NCI-H2107 (cell line): ENCODE measurements at places on chromosomes 11 and 22.

- DNase-seq: no peak
Measured at GRCh38 chr22:43723816-43724215, 88.3 kb downstream of the EFCAB6 start.

DNA sequence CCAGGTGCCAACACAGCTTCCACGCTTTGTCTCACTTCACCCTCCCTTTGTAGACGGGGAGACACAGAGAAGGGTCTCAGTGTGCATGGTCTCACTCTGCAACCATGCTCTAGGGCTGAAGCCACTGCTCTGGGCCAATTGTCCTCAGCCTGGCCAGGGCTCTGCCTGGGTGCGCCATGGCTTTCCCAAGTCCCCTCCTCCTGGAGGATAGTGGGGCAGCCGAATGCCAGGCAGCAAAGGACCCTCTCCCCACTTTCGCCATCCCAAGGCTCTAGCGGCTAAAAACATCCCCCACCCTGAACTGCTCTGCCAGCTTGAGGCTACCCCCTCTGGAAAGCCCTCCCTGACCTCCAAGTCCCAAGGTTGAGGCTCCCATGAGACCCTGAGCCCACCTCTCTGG lies 20.4 kb upstream of the MYEOV start:
- no peak for DNase-seq

DNA sequence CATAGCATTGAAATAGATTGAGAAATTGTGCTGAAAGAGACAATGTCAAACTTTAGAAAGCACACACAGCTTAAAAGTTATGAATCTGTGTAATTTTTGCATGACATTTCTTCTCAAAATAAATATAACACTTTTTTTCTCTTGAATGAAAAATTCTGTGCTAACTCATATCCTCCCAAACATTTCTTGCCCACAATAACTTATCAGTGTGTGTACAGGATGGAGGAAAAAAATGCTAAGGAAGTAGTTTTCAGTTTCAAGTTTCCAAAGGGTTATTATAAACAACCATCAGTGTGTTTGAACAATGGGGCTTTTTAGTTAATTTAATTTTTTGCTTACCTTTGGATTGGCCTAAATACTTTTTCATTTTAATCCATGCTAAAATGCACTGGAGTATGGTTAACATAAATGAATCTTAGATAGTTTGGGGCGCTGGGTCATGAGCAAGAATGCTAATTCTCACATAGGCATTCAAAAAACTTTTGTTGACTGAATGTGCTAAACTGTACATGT lies 82.9 kb upstream of the ARHGAP20 start:
- no peak for DNase-seq

GRCh38 chr22:28259774-28260312 lies 340.8 kb upstream of the PITPNB start:
- no peak for DNase-seq

DNA sequence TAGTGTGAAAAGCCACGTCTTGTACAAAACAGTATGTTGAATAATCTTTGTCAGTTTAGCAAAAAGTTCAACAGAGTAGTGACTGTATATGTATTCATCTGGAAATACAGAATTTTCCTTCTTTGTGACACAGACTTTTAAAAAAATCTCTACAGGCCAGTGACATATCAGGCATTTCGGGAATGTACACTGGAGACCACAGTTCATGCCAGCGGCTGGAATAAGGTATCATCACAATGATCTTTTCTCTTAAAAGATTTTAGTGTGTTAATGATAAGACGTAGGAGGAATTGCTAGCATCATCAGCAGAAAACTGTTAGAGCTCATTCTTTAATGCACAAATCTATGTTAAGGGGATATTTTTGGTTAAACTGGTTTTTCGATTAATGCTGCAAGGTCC lies 57.4 kb downstream of the BCL2L13 start:
- DNase-seq: no peak

DNA sequence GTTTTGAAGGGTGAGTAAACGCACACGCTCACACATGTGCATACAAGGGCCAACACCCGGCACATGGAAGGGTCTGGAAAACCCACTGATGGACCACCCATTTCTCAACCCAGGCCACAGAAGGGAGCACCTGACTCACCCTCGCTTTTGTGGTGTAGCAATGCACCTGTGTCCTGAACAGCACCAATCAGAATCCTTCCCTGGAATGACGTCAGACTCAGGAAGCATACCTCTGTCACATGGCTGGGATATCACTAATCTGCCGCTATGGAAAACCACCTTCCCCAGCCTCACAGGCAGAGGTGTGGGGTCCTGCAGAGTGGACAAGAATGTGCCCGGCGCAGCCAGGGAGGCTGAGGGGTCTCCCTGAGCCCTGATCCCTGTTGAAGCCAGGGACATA lies 9.0 kb upstream of the OSM start:
- DNase-seq: no peak

DNA sequence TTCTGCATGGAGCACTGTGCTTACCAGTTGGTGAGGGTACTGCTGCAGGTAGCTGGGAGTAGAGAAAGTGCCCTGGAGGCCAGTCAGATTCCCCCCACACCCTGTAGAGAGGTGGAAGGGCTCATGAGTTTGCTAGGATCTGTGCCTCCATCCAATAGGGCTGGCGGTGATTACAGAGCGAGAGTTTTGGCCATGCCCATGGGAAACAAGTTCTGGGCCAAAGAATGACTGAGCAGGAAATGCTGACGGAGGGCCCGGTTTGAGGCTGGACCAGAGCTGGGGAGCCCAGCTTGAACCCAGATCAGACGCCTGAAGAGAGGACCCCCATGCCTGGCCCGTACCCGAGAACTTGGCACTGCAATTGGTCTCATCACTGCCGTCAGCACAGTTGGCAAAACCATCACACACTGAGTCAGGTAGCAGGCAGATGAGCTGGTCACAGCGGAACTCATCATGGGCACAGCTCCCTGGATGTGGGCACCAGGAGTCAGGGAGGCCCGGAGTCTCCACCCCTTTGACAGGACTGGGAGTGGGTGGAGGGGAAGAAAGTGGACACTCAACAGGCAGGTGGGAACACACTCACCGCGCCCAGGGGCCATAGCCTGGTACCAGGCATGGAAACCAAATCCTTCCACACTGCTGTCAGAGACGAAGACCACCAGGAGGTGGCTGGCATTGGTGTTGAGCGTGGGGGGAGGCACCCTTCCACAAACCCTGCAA lies 2.1 kb downstream of the MFRP start:
- DNase-seq: no peak

GRCh38 chr11:65779919-65780769 lies 632 bp downstream of the AP5B1 start:
- peak; percentile 11 for DNase-seq

GRCh38 chr11:107592231-107592590 lies 1.3 kb downstream of the ELMOD1 start:
- no peak for DNase-seq

GRCh38 chr11:27795955-27796861 lies 96.0 kb upstream of the BDNF start:
- DNase-seq: peak; percentile 62
